ENCODE measurements at places on chromosomes 7 and 10.
A peak's percentile ranks its signal among the peaks of the same experiment; 100 is the strongest.

- DNase-seq, result no peak
Measured at GRCh38 chr10:60299390-60299778, 90.3 kb downstream of the ANK3 start.

DNA sequence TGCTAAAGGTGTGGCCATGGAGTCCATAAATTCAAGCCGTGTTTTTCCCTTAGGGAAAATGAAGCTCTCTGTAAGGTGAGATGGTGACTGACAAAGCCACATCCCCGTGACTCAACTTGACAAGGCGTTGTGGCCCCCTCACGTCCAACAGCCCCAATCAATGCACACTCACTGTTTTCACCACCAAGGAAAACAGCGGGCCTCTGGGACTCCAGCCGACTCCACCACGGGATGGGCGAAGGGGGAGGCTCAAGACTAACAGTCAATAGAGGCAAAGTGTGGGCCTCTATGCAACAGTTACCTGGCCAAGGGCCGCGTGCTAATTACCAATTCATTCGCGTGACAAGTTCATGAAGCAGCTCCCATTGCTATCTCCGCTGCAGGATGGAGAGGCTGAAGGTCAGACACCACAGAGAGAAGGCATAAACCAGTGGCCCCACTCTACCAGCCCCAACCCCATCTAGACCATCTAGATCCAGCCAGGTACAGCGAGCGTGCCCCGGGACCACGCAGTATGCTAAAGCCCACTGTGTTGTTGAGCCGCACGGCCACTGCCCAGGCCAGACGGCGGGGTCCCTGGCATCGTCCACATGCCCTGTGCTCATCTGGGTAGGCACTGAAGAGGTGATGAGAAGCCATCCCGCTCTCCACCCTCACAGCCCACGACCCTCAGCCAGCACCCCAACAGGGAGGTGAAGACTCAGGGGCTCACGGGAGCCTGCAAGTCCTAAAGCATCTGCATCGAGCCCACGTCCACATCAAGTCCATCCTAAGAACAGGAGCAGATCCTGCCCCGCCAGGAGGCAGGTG, 76.1 kb downstream of the PROSER2 start:
- no peak for DNase-seq

GRCh38 chr7:151372612-151373265, 31.1 kb downstream of the NUB1 start:
- DNase-seq, result no peak

DNA sequence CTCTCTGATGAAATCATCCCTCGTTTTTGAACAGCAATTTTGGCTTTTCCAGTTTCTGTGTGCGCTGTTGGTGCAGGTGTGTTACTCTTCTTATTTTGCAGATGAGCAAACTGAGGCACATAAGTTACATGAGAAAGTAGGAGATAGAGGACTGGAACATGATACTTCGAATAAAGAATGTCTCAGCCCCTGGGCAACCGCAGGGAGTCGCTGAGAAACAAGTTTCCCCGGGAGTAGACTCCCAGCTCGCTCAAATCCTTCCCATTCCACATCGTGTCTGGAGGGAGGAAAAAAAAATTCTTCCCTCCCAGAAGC, 18.0 kb downstream of the MXI1 start:
- DNase-seq, result no peak

DNA sequence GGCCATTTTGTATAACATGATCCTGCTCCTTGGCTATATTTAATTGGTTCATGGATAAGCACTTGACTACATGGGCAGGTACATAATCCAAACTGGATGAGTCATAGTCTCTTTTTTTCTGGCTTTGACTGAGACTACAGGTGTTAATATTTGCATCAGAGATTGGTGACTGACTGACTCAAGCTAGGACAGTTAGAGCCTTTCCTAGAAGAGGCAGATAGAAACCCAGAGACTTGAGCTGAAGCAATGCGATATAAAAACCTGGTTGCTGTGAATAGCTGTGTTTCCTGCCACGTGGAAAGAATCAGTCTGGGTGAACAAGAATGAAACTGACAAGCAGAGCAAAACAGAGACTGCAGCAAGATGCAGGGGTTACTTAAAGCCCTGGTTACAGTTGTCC, 81.0 kb downstream of the SAMD9 start:
- DNase-seq, result no peak

DNA sequence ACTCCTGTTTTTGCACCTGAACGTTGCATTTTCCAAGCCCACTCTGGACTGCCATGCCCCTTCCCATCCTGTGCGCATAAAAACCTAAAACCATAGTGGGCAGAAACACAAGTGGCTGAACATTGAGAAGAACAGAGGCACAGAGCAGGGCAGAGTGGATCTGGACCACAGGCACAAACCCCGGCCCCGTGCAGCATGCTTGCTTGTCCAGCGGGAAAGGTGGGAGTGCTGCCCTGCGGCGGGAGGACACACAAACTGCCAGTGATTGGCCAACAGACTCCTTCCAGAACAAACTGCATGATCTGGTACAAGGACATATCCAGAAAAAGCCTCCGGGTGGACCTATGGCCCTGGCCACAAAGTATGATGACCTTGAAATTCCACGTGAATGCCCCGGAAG, 42.5 kb upstream of the ADARB2 start:
- DNase-seq, result no peak

DNA sequence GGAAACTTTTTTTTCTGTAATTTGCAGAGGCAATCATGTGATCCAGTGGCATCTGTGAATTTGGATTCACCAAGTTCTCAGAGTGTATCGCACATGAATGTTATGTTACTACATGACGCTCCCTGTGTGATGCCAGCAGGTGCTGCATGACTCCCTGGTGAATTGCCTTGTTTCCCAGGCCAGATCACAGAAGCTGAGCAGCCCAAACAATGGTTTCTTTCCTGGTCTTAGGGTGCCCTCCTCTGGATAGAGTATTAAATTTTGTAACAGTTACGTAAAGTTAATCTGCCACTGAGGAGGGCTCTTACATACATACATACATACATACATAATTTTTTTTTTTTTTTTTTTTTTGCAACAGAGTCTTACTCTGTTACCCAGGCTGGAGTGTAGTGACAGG, 3.6 kb downstream of the ZSCAN21 start:
- DNase-seq, result peak; percentile 61

DNA sequence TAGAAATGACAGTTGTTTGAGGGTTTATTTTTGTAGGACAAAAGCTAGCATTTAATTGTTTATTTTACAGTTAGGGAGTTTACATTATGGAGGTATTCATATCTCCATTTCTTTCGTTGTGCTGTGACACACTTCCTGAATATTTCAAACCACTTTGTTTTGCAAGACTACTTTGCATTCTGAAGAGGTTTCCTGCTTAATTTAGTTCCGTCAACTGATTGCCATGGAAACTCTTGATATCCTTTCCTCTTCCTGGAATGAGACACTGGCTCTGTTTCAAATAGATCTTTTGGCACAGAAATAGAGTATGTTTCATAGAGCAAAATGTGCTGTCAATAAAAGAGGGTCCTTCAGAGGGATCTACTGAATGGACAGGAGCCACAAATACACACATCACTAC, 159.5 kb upstream of the AGR3 start:
- DNase-seq, result peak; percentile 95

- peak; percentile 21 for DNase-seq
Measured at GRCh38 chr7:77461246-77461645, 45.1 kb upstream of the GSAP start.

- no peak for DNase-seq
Measured at GRCh38 chr10:116207690-116208089, 65.3 kb downstream of the GFRA1 start.

GRCh38 chr7:50641442-50642405, 76.5 kb upstream of the DDC start:
- DNase-seq, result no peak

DNA sequence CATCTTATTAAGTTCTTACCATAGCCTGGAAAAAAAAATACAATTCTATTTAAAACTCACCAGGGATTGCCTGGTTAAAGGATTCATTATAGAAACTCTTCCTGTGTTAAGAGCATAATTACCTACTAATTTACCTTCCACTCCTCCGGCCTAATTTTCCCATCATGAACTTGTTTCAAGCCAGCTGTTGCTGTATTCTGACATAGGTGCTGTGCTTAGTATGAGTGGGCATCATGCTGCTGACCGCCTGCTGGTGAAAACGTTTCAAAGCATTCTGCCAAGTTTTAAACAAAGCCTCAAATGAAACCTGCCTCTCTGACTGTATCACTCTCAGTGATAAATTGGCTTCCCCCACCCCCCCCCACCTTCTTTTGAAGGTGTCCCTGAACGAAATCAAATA, 47.8 kb upstream of the KCNMA1 start:
- no peak for DNase-seq

- peak; percentile 49 for DNase-seq
Measured at GRCh38 chr7:81692146-81692905, 77.5 kb downstream of the HGF start.

All from EH (cell line).